ENCODE measurements at places on chromosomes 6 and 20.

DNA sequence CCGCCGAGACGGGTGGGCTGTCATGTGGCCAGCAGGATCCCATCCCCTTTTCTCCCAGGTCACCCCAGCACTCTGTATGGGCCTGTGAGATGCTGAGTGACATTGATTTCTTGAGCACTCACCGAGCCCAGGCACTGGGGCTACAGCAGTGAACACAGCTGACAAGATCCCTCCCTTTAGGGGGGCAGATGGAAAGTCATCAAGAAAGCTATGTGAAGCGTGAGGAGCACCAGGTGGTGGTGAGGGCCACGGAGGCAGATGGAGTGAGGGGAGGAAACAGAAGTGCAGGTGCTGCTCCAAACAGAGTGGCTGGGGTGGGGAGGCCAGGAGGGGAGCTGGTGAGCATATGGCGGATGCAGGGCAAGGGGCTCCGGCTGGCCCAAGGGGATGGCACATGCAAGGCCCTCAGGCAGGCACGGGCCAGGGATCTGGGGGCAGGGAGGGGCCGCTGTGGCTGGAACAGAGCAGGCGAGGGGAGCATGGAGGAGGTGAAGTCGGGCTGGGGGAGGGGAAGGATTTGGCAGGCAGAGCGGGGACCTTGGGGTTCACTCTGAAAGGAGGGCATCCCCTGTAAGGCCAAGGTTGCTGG is 184.0 kb downstream of the BMP7 start:
- no peak for DNase-seq

DNA sequence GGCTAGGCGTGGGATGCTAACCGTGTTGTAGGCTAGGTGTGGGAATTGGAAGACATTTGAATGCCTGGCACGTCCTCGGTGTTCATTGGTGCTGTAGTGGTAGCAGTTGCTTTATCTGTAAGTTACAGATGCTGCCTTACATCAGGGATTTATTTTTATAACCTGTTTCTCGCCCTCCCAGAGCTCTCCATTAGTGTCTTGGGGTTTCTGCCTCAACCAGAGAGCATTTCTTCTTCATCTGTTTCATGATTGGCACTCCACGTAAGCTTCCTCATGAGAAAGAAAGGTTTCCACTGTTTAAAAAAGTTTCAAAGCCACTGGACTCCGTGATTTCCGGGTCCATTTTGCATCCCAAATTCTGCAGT is 9.0 kb downstream of the IGF2R start:
- no peak for DNase-seq

- DNase-seq: no peak
Observed at GRCh38 chr20:8903655-8904605, 165.0 kb upstream of the PLCB4 start.

- DNase-seq: no peak
Observed at GRCh38 chr6:1498491-1499113, 109.2 kb downstream of the FOXF2 start.

GRCh38 chr20:2468581-2469407 is 1.8 kb downstream of the SNRPB start:
- no peak for DNase-seq

All from non-pigmented ciliary epithelial cell (primary cell).